ENCODE measurements at places on chromosomes 1 and 21. TPM values are rescaled to one million over a fixed set of nuclear protein-coding genes. Genes with fewer than 3 reads are reported as not detected.

The MYCL gene
- total RNA-seq: not detected

GRCh38 chr21:46205766-46206162, 21.5 kb upstream of the SPATC1L start:
- no peaks in the 10 kb centered on the region for H3K27me3 ChIP-seq
- H3K27ac ChIP-seq: no peak overlapping the region
- peaks cover 2% of the 10 kb centered on the region for H3K4me1 ChIP-seq
- no peak for DNase-seq

- H3K36me3 ChIP-seq: peaks cover 4% of the 10 kb centered on the region
- H3K4me3 ChIP-seq: peak within 1 kb of the TSS; percentile 74
- no peak for DNase-seq
- H3K4me1 ChIP-seq: peaks cover 12% of the 10 kb centered on the region
These were observed at the start of gene GPR161 for GRCh38 chr1:168136709-168137514. TSS of gene GPR161 (minus strand) at chr1:168136930. CDS start at chr1:168104850, 32,080 bp downstream.

GRCh38 chr1:240441669-240442068, 170.3 kb downstream of the GREM2 start:
- H3K27ac ChIP-seq: no peak overlapping the region
- no peaks in the 10 kb centered on the region for H3K27me3 ChIP-seq
- DNase-seq: no peak

The LCE2A gene
- total RNA-seq: not detected

The ADGRL4 gene
- total RNA-seq: not detected

- H3K4me1 ChIP-seq: peaks cover 24% of the 10 kb centered on the region
- H3K27me3 ChIP-seq: peaks cover 79% of the 10 kb centered on the region
- no peak overlapping the region for H3K27ac ChIP-seq
- H3K4me3 ChIP-seq: peak overlapping the region; percentile 15
- peaks cover 8% of the 10 kb centered on the region for H3K36me3 ChIP-seq
These were observed 3.1 kb downstream of the OLIG2 start for GRCh38 chr21:33028773-33029384.

DNA sequence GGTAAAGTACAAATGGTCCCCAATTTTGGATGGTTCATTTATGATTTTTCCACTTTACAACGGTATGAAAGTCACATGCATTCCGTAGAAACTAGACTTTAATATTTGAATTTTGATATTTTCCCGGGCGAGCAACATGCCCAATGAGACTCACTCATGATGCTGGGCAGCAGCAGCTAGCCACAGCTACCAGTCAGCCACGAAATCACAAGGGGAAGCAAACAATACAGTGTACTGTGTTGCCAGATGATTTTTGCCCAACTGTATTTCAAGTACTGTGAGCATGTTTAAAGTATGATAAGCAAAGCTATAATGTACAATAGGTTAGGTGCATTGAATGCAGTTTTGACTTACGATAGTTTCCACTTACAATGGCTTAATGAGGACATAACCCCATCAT, 266.8 kb downstream of the VAV3 start:
- DNase-seq: no peak
- no peak overlapping the region for H3K4me3 ChIP-seq
- no peaks in the 10 kb centered on the region for H3K27me3 ChIP-seq
- H3K36me3 ChIP-seq: no peaks in the 10 kb centered on the region
- H3K4me1 ChIP-seq: no peaks in the 10 kb centered on the region
- H3K27ac ChIP-seq: no peak overlapping the region

DNA sequence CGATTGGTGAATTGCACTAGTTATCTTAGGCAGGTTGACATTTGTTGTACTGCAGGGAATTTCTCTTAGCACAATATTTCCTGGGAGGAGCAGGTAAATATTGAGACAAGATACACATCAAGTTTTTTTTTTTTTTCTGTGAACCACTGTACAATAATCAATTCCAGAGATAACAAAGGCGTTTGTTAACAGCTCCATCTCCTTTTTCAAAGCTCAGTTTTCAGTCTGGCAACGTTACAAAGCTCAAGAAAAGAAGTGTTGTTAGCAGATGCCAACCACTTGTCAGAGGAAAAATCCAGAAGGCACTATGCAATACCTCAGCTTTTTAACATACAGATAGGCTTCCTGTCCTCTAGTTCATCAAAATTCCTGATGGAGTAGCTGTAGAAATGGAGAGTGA, 40.9 kb upstream of the DAB1 start:
- no peak overlapping the region for H3K27ac ChIP-seq
- no peaks in the 10 kb centered on the region for H3K36me3 ChIP-seq
- H3K27me3 ChIP-seq: no peaks in the 10 kb centered on the region

The TINAGL1 gene
- not detected for total RNA-seq

GRCh38 chr1:84619383-84620102, 45.3 kb upstream of the CTBS start:
- peaks cover 3% of the 10 kb centered on the region for H3K27me3 ChIP-seq
- H3K4me3 ChIP-seq: peak overlapping the region; percentile 29
- H3K4me1 ChIP-seq: peaks cover 13% of the 10 kb centered on the region
- H3K36me3 ChIP-seq: no peaks in the 10 kb centered on the region

- H3K27me3 ChIP-seq: peaks cover 4% of the 10 kb centered on the region
- H3K4me3 ChIP-seq: no peak overlapping the region
- no peaks in the 10 kb centered on the region for H3K4me1 ChIP-seq
- no peaks in the 10 kb centered on the region for H3K36me3 ChIP-seq
- no peak overlapping the region for H3K27ac ChIP-seq
These were observed 46.3 kb downstream of the SLC30A10 start for GRCh38 chr1:219882096-219882495.

The BARHL2 gene
- not detected for total RNA-seq

- H3K36me3 ChIP-seq: no peaks in the 10 kb centered on the region
- no peak overlapping the region for H3K4me3 ChIP-seq
- no peak for DNase-seq
- H3K4me1 ChIP-seq: no peaks in the 10 kb centered on the region
These were observed 99.2 kb downstream of the PLPPR4 start for GRCh38 chr1:99363531-99363930.

DNA sequence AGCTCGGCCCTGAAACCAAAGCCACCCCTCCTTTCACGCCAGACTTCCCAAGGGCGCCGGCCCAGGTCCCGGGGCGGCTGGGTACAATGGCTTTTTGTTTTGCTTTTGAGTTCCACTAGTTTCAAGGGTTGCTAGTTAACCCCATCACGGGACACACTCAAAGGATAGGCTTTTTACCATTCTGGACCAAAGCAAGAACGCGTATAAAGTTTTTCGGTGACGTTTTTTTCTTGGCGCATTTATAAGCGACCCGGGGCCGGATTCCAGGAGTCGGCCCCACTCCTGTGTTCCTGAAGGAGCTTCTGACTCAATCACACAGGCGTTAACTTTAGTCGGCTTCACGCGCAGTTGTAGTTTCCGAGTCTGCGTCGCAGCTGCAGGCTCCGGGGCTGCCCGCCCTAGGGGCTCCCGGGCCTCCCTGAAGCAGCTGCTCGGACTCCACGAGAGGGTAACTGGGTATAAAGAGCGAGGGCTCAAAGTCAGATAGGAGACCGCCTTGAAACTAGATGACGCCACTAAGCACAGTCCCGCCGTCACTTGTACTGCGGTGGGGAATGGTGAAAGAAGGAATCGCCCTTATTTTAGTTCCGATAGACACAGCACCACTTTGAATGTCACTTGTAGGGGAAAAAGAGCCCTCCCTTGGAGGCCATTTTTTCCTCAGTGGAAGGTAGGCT, 707 bp upstream of the KLHL21 start:
- H3K27ac ChIP-seq: peak overlapping the region; percentile 95
- DNase-seq: peak; percentile 66
- H3K4me1 ChIP-seq: peaks cover 27% of the 10 kb centered on the region
- H3K4me3 ChIP-seq: peak overlapping the region; percentile 77

- H3K4me3 ChIP-seq: peak overlapping the region; percentile 89
- peaks cover 31% of the 10 kb centered on the region for H3K4me1 ChIP-seq
- peak; percentile 68 for DNase-seq
- peaks cover 32% of the 10 kb centered on the region for H3K36me3 ChIP-seq
- H3K27me3 ChIP-seq: no peaks in the 10 kb centered on the region
These were observed 676 bp downstream of the MORC3 start for GRCh38 chr21:36320421-36321324.

The IGSF3 gene
- 0.16 TPM for total RNA-seq

The OR2L13 gene
- total RNA-seq: not detected

GRCh38 chr1:245807954-245808719, 653.4 kb downstream of the KIF26B start:
- DNase-seq: no peak
- no peak overlapping the region for H3K4me3 ChIP-seq
- peaks cover 14% of the 10 kb centered on the region for H3K4me1 ChIP-seq
- H3K27ac ChIP-seq: peak overlapping the region; percentile 64
- H3K36me3 ChIP-seq: no peaks in the 10 kb centered on the region

DNA sequence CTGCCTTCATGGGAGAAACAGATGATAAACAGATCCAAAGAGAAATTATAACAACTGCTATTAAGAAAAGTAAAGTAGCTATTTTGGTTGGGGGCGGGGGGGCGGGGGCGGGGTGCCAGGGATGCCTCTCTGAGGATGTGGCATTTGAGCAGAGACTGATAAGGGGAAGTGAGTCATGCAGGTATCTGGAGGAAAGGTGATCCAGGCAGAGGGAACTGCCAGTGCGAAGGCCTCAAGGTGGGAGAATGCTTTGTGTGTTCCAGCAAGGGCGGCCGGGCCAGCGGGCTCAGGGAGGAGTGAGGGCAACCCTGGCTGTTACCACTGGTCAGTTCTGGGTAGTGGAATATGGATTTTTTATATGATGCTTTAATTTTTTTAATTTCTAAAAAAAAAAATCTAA, 7.0 kb upstream of the TNFRSF1B start:
- peak; percentile 56 for DNase-seq
- peak overlapping the region; percentile 89 for H3K27ac ChIP-seq

The KIAA1614 gene
- 0.13 TPM for total RNA-seq
